ENCODE measurements at places on chromosomes 13 and 19.
A peak's percentile ranks its signal among the peaks of the same experiment; 100 is the strongest.

GRCh38 chr19:33639035-33639681 lies 17.4 kb downstream of the CHST8 start:
- H3K27me3 ChIP-seq: peaks cover 4% of the 10 kb centered on the region
- H3K36me3 ChIP-seq: peaks cover 4% of the 10 kb centered on the region
- DNase-seq: no peak

GRCh38 chr13:111950697-111951096 lies 116.3 kb upstream of the SOX1 start:
- H3K27ac ChIP-seq: no peak overlapping the region
- no peak for DNase-seq
- H3K4me1 ChIP-seq: no peaks in the 10 kb centered on the region

GRCh38 chr13:90105849-90106496 lies 1241.5 kb upstream of the MIR17HG start:
- no peak for DNase-seq
- H3K4me3 ChIP-seq: peak overlapping the region; percentile 50
- peaks cover 20% of the 10 kb centered on the region for H3K4me1 ChIP-seq
- H3K27ac ChIP-seq: peak overlapping the region; percentile 22
- H3K36me3 ChIP-seq: peaks cover 6% of the 10 kb centered on the region
- H3K27me3 ChIP-seq: no peaks in the 10 kb centered on the region

DNA sequence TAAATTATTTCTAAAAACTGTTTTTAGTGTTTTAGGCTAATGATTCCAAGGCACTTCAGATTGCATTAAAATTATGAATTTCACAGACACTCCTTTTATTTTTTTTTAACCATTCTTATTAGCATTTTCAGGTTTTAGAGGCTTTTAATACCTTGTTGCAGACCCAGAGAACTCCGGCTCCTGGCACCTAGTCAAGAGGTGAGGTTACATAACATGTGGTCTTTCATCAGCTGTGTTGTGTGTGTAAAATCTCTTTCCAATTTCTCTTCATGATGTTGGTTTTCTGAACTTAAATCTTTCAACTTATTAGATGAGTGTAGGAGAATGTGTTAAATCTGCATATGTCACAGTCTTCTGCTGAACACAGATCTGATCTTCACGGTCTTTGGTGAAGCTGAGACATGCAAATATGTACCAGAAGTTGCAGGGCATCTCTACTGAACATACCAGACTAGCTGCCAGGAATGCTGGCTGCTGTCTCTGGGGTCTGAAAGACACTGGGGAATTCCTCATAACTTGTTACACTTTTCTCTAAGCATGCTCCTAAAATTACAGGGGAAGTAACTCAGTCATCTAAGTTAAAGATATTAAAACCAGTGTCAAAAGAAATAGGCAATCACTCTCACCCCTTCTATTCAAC lies 1165.3 kb downstream of the EFNB2 start:
- H3K4me1 ChIP-seq: peaks cover 5% of the 10 kb centered on the region
- H3K36me3 ChIP-seq: no peaks in the 10 kb centered on the region
- H3K4me3 ChIP-seq: no peak overlapping the region
- no peak for DNase-seq

DNA sequence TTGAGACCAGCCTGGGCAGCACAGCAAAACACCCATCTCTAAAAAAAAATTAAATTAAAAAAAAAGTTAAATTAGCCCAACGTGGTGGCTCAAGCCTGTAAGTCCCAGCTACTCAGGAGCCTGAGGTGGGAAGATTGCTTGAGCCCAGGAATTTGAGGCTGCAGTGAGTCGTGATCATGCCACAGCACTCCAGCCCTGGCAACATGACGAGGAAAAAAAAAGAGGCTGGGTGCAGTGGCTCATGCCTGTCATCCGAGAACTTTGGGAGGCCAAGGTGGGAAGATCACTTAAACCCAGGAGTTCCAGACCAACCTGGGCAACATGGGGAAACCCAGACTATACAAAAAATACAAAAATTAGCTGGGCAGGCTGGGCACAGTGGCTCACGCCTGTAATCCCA lies 2.2 kb upstream of the TMEM161A start:
- H3K27me3 ChIP-seq: peaks cover 3% of the 10 kb centered on the region
- no peak for DNase-seq
- no peaks in the 10 kb centered on the region for H3K36me3 ChIP-seq

DNA sequence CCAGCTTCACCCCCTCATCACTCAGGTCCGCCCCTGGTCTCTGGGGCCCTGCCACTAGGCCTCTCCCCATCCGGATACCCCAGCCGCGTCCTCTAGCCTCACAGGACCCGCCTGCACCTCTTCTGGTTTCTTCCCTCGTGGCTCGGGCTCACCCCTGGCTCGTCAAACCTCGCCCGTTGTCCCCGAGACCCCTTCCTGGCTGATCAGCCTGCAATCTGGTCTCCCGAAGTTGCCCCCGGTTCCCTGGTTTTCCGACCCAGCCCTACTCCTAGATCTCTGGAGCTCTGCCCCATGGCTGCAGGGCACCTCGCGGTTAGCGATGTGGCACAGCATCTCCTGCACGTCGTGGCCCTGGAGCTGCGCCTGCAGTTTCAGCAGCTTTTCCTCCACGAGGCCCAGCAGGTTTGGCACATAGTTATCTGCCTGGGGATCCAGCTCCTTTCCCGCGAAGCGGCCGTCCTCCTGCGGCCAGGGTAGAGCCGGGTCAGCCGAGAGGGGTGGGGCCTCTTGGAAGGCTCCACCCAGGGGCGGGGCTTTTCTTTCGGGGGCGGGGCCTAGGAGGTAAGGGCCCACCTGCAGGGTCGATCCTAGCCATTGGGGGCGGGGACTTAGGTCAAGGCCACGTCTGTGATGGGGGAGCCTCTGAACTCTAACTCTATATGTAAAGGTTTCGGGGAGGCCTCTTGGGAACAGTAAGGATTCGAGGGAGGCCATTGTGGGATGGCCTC lies 2.4 kb upstream of the RGL3 start:
- no peaks in the 10 kb centered on the region for H3K36me3 ChIP-seq
- peaks cover 8% of the 10 kb centered on the region for H3K27me3 ChIP-seq
- H3K27ac ChIP-seq: no peak overlapping the region
- DNase-seq: no peak
- peak overlapping the region; percentile 32 for H3K4me3 ChIP-seq

DNA sequence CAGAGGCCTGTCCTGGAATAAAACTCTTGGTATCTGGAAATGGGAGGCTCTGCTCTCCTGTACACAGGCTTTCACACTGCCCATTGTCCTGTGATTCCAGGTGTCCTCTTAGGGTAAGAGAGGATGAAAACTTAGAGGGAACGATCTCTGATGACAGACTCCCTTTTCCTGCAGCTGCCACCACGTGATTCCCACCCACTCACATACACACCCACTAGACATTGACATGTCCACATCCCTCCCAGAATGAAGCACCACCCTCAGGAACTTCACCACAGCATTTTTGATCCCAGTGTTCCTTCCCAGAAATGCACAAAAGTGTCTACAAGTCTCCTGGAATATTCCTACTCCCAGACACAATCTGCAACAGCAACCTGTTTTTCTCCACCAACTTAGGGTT lies 8.2 kb downstream of the ZNF429 start:
- no peak overlapping the region for H3K27ac ChIP-seq
- DNase-seq: no peak
- H3K36me3 ChIP-seq: peaks cover 62% of the 10 kb centered on the region
- H3K4me1 ChIP-seq: no peaks in the 10 kb centered on the region

GRCh38 chr19:38917921-38918491 lies 6.0 kb upstream of the CCER2 start:
- peaks cover 10% of the 10 kb centered on the region for H3K36me3 ChIP-seq
- no peaks in the 10 kb centered on the region for H3K4me1 ChIP-seq
- no peak for DNase-seq

GRCh38 chr19:4911786-4912672 lies 2.7 kb downstream of the UHRF1 start:
- peak; percentile 100 for DNase-seq
- H3K4me1 ChIP-seq: peaks cover 57% of the 10 kb centered on the region
- peak overlapping the region; percentile 97 for H3K27ac ChIP-seq
- peaks cover 33% of the 10 kb centered on the region for H3K36me3 ChIP-seq
- H3K4me3 ChIP-seq: peak overlapping the region; percentile 90

DNA sequence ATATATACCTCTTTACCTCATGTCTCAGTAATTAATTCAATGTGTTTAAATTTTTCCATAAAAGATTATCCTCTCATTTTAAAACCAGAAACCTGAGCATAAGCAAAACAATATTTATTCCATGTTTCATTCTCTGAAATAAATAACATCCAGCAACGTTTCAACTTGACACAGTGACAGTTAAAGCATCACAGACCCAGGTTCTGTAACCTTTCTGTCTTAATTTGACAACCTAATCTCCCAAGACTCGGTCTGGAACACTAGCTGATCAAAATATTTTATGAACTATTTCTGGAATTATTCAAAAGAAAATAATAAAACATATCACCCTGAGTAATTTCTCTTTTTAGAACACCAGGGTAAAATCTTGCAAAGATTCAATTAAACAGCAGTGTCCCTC lies 40.3 kb downstream of the KCTD12 start:
- peaks cover 7% of the 10 kb centered on the region for H3K4me1 ChIP-seq
- H3K27ac ChIP-seq: no peak overlapping the region
- no peaks in the 10 kb centered on the region for H3K36me3 ChIP-seq
- DNase-seq: no peak
- H3K27me3 ChIP-seq: peaks cover 2% of the 10 kb centered on the region

DNA sequence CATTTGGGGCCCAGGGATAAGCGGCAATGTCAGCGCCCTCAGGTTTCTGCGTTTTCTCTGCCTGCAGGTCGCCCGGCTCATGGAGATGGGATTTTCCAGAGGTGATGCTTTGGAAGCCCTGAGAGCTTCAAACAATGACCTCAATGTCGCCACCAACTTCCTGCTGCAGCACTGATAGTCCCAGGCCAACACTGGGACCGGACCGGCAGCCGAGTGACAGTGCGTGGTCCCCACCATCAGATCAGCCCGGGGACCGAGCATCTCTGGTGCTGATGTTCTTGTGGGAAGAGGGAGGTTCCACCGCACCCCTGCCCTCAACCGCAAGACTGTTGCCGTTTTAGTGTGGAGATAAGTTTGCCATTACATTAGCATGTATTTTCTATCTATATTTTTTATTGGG lies 78.0 kb upstream of the GPR183 start:
- H3K4me1 ChIP-seq: peaks cover 15% of the 10 kb centered on the region
- H3K27me3 ChIP-seq: peaks cover 4% of the 10 kb centered on the region
- no peak overlapping the region for H3K4me3 ChIP-seq
- H3K27ac ChIP-seq: no peak overlapping the region
- no peak for DNase-seq

- no peak for DNase-seq
- peaks cover 22% of the 10 kb centered on the region for H3K27me3 ChIP-seq
- peak overlapping the region; percentile 71 for H3K4me3 ChIP-seq
- H3K36me3 ChIP-seq: no peaks in the 10 kb centered on the region
- H3K4me1 ChIP-seq: peaks cover 5% of the 10 kb centered on the region
Measured at GRCh38 chr19:1725100-1726064, 27.9 kb upstream of the ONECUT3 start.

GRCh38 chr13:23322353-23323336 lies 110.9 kb downstream of the SACS start:
- no peak for DNase-seq
- H3K4me3 ChIP-seq: peak overlapping the region; percentile 86
- H3K4me1 ChIP-seq: peaks cover 78% of the 10 kb centered on the region
- H3K27ac ChIP-seq: peak overlapping the region; percentile 86
- peaks cover 2% of the 10 kb centered on the region for H3K27me3 ChIP-seq

DNA sequence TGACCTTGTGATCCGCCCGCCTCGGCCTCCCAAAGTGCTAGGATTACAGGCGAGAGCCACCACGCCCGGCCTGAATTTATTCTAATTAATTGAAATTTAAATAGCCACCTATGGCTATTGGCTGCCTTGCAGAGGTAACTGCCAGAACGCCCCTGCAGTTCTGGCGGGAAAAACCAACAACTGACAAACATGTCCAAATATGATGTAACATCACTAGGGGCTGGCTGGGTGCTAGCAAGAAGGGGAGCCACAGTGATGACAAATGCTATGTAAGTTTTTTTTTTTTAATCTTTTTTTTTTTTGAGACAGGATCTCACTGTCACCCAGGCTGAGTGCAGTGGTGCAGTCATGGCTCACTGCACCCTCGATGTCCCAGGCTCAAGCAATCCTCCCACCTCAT lies 12.9 kb downstream of the ZSWIM9 start:
- H3K27ac ChIP-seq: no peak overlapping the region
- no peak for DNase-seq
- H3K36me3 ChIP-seq: peaks cover 44% of the 10 kb centered on the region
- peaks cover 2% of the 10 kb centered on the region for H3K27me3 ChIP-seq
- no peaks in the 10 kb centered on the region for H3K4me1 ChIP-seq
- no peak overlapping the region for H3K4me3 ChIP-seq

GRCh38 chr13:99982731-99983498 lies 1.3 kb downstream of the ZIC2 start:
- peaks cover 26% of the 10 kb centered on the region for H3K4me1 ChIP-seq
- peak overlapping the region; percentile 79 for H3K4me3 ChIP-seq
- H3K36me3 ChIP-seq: peaks cover 5% of the 10 kb centered on the region
- H3K27me3 ChIP-seq: peaks cover 62% of the 10 kb centered on the region
- DNase-seq: no peak

GRCh38 chr19:50326101-50326664 lies 3.0 kb downstream of the KCNC3 start:
- peaks cover 41% of the 10 kb centered on the region for H3K27me3 ChIP-seq
- H3K4me3 ChIP-seq: no peak overlapping the region
- no peak for DNase-seq
- H3K27ac ChIP-seq: no peak overlapping the region

GRCh38 chr13:100636004-100636403 lies 38.6 kb downstream of the TMTC4 start:
- no peaks in the 10 kb centered on the region for H3K27me3 ChIP-seq
- no peak overlapping the region for H3K27ac ChIP-seq
- DNase-seq: no peak

DNA sequence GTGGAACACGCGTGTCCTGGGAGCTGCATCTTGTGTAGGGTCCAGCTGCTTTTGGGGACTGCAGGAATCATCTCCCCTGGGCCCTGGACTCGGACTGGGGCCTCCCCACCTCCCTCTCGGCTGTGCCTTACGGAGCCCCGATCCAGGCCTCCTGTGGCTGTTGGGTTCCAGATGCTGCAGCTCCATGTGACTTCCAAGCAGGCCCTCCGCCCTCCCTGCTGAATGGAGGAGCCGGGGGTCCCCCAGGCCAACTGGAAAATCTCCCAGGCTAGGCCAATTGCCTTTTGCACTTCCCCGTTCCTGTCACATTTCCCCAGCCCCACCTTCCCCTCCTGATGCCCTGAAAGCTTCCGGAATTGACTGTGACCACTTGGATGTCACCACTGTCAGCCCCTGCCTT lies 6.2 kb upstream of the PGLS start:
- H3K27ac ChIP-seq: no peak overlapping the region
- H3K36me3 ChIP-seq: peaks cover 24% of the 10 kb centered on the region
- H3K4me1 ChIP-seq: peaks cover 26% of the 10 kb centered on the region
- no peak overlapping the region for H3K4me3 ChIP-seq
- H3K27me3 ChIP-seq: peaks cover 3% of the 10 kb centered on the region
- DNase-seq: no peak

GRCh38 chr13:68715651-68716050 lies 1392.0 kb upstream of the ATXN8OS start:
- H3K36me3 ChIP-seq: no peaks in the 10 kb centered on the region
- H3K27me3 ChIP-seq: no peaks in the 10 kb centered on the region
- H3K4me1 ChIP-seq: no peaks in the 10 kb centered on the region
- no peak overlapping the region for H3K27ac ChIP-seq
- no peak overlapping the region for H3K4me3 ChIP-seq
- DNase-seq: no peak

GRCh38 chr19:48495396-48495795 lies 16.2 kb downstream of the LMTK3 start:
- H3K27me3 ChIP-seq: peaks cover 17% of the 10 kb centered on the region
- DNase-seq: no peak
- no peak overlapping the region for H3K4me3 ChIP-seq
- H3K27ac ChIP-seq: no peak overlapping the region
- H3K4me1 ChIP-seq: peaks cover 14% of the 10 kb centered on the region
- H3K36me3 ChIP-seq: no peaks in the 10 kb centered on the region
